ENCODE measurements at places on chromosomes 1 and 21.

GRCh38 chr1:5743435-5744095, 248.7 kb downstream of the NPHP4 start:
- DNase-seq = no peak

DNA sequence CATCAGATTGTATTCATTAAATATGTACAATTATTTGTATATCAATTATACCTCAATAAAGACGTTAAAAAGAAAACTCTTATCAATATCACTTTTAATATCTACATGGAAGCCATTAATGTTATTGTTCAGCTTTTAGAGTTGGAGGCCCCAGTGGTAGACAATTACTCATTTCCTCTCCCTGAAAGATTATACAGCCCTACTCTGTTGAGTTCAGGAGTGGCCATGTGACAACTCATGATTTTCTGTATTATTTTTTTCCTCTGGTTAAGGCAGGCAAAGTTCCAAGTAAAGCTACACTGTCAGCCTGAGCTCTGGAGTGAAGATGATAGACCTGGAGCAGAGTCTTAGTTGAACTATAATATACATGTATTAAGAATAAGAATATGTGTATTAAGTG, 247.9 kb upstream of the B3GALT2 start:
- peak; percentile 46 for DNase-seq

- DNase-seq = no peak
These were observed 19.1 kb downstream of the RCSD1 start for GRCh38 chr1:167648978-167649744.

DNA sequence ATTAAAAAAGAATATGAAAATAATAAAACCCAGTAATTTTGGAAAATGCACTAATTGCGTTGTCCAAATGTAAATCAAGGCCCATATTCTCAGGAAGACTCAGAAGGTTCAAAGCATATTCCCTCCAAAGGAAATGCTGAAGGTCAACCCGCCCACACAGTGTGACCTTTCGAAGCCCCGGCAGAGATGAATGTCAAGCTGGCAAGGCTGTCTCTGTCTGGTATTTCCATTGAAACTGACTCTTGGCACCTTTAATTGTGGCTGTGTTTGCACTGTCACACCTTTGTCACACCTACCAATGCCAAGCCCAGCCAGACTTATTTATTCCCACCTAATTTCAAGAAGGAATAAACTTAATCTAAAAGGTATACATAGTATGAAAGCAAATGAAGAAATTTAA, 82.5 kb downstream of the NTPCR start:
- DNase-seq = no peak

GRCh38 chr1:186901631-186902030, 72.9 kb downstream of the PLA2G4A start:
- DNase-seq = peak; percentile 58

- DNase-seq = no peak
These were observed 238.1 kb upstream of the OLFM3 start for GRCh38 chr1:102234753-102235359.

DNA sequence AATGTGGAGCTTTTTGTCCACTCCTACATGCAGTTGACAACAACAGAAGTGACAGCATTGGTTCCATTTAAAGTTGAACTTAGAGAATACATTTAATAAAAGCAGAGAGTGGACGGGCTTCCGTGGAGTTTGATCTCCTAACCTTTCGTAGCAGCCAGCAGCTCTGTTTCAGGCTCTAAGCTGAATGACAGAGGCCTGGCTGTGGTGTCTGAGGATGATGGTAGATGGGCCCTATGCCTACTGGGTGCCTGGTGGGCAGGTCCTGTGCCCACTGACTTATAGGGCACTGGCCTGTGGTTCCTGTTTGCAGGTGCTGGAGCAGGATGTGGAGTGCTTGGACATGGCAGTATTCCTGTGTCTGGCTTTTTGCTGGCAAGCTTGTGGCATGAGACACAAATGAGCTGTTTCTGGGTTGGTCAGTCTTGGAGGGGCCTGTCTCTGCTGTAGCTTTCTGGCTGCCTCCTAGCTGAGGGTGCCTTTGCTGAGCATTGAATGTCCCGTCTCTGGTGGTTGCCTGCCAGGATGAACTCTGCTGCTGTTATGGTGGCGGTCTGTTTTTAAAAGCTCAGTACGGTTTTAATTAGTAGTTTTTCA, 54.6 kb downstream of the PRDM2 start:
- DNase-seq = no peak

DNA sequence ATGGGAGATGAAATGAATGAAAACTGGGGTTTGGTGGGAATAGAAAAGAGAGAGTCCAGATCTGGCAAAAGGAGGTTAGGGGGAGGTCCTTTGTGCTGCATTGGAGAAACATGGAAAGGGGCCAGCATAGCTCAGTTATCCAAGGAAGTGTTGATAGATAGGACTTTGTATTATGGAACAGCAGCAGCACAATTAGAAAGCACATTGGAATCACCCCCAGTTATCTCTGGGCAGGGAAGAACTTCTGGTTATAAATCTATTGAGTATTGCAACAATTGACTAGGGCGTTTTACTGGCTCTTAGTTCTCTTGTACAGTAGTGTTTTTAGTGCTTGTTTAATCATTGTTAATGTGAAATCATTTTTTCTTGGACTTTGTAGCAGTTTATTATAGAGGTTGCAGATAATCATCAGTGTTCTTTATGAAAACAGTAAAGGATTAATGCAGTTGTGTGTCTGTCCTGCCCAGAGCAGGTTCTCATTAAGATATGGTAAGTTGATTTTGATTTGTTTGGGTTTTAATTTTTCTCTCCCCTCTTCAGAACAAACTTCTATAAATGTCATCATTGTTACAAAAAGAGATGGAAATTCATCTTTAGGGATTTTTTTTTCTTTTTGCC, 76.6 kb downstream of the NR5A2 start:
- DNase-seq = no peak

- no peak for DNase-seq
These were observed 17.6 kb upstream of the CCSAP start for GRCh38 chr1:229360420-229360819.

All from fibroblast of skin of right quadriceps (primary cell).